Spleen (tissue), 13 donors: ENCODE measurements at places on chromosomes 4 and X. TPM values are rescaled to one million over a fixed set of nuclear protein-coding genes. Genes with fewer than 3 reads are reported as not detected.

- H3K4me1 ChIP-seq = peaks cover 11% of the 10 kb centered on the region
- H3K36me3 ChIP-seq = no peaks in the 10 kb centered on the region
- H3K4me3 ChIP-seq = no peak overlapping the region
- peak overlapping the region; percentile 54 for H3K27ac ChIP-seq
- no peaks in the 10 kb centered on the region for H3K27me3 ChIP-seq
Measured at GRCh38 chr4:3644849-3645627, 112.8 kb upstream of the LRPAP1 start.

GRCh38 chr4:156686120-156686519 lies 285.5 kb downstream of the PDGFC start:
- no peak overlapping the region for H3K27ac ChIP-seq
- no peak overlapping the region for H3K4me3 ChIP-seq
- no peaks in the 10 kb centered on the region for H3K27me3 ChIP-seq
- no peak for DNase-seq

GRCh38 chr4:136935305-136935704 lies 597.0 kb downstream of the PCDH18 start:
- no peak for DNase-seq
- H3K27ac ChIP-seq = no peak overlapping the region
- H3K36me3 ChIP-seq = no peaks in the 10 kb centered on the region
- H3K4me3 ChIP-seq = no peak overlapping the region
- no peaks in the 10 kb centered on the region for H3K4me1 ChIP-seq

DNA sequence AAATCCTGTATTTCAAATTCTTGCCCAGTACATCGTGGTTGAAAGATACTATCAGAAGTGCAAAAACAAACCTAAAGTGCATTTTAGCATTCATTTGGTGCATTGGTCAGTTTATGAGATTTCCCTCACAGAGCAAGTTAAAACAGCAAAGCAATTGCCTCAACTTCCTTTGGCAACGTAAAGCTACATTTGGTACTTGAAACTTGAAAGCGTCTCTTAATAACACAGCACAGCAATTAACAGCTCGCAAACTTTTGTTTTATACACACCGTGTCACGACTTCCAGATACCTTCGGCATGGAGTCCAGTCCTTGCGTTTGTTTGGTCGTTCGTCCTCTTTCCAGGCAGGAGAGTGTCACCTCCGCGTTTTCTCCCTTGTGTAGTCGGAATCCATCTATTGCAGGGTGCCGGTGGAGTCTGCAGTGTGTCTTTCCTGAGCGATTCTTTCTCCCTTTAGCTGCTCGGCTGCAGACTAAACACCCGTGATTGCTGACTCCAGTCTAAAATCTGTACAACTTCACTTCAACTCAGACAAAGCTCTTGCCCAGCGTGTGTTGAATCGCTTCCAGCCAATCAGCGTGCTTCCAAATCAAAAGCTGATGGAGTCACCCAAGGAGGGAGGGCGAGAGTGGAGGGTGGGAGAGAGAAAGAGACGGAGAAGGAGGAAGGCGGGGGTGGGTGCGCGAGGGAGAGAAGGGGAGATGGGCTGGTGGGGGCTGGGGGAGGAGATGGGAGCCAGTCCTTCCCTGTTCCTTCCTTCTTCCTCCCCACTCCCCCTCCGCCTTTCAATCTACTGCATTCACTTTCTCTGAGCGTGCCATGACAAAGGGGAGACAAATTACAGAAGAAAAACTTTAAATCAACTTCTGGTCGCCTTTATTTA lies at the start of gene PCDH18:
Gene PCDH18 (minus strand): TSS at position 509 of the 883 bp plus-strand sequence. CDS start 406 bp downstream, at position 103.
- no peak for DNase-seq
- H3K4me3 ChIP-seq = peak within 1 kb of the TSS; percentile 34
- peaks cover 9% of the 10 kb centered on the region for H3K4me1 ChIP-seq
- no peaks in the 10 kb centered on the region for H3K36me3 ChIP-seq

GRCh38 chr4:128930051-128930450 lies 120.6 kb downstream of the JADE1 start:
- no peak overlapping the region for H3K27ac ChIP-seq
- peaks cover 14% of the 10 kb centered on the region for H3K36me3 ChIP-seq
- no peaks in the 10 kb centered on the region for H3K27me3 ChIP-seq
- DNase-seq = no peak
- H3K4me3 ChIP-seq = no peak overlapping the region

DNA sequence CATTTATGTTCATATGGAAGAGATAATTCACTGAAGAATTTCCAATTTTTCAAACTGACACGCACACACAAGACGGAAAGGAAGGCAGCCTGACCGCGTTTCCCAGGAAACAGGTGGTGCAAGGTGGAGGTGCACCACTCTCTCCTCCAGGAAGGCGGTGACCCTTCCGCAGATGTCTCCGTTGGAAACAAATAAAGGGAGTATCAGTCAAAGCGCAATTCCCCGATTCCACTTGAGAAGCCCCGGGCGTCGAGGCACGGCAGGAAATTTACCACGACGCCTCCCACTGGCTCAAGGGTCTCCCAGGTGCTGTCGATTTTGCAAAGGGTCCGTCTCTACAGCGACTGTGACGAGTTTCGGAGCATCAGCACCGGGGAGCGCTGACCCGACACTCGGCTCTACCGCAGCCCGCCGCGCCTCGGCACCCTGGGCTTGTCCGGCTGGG lies 770 bp upstream of the TIGD2 start:
- H3K4me3 ChIP-seq = peak overlapping the region; percentile 55
- H3K27me3 ChIP-seq = peaks cover 21% of the 10 kb centered on the region
- no peak for DNase-seq
- H3K4me1 ChIP-seq = peaks cover 6% of the 10 kb centered on the region

DNA sequence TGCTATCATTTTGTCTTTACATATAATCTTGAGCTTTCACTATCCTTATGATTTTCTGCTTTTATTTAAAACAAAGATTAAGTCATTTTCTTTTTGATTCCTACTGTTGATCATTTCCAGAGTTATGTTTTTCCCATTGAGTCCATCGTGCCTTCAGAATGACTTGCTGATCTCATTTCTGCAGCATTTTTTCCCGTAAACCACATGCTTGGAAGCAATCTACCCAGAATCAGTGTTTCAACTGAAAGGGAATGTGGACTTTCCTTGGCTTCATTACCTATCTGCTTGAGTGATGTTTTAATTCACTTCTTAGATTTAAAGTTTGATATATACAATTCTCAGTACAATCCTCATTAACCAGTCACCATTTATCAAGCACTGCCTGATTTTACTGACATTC lies 192.4 kb upstream of the FSTL5 start:
- H3K27ac ChIP-seq = no peak overlapping the region
- no peaks in the 10 kb centered on the region for H3K36me3 ChIP-seq
- DNase-seq = no peak

DNA sequence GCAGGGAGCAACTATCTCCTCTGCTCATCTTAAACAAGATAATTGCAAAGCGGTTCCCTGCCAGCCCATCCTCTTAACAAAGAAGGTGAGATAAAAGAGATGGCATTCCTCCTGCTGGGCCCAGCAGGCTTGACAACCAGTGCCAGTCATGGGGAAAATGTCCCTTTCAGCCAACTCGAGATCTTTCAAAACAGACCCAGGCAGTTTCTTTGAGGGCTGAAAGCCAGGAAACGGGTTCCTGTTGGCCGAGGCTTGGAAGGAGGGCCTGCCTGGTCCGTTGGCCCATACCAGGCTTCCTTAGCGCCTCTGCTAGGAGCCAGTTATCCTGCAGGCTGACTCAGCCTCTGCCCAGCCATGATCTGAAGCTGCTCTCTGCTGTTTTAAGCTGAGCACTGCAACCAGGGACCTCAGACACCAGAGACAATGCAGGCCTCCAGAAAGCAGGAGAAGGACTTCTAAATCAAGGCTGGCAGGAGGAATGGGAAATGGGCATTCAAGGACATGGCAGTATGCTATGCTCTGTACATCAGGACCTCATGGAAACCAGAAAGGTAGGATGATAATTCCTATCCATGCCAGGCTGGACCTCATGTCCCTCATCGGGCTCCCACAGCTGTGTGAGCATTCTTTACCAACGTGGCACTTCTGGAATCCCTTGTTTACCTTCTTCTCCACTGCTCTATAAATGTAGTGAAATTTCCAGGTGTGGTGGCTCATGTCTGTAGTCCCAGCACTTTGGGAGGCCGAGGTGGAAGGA lies 42.4 kb upstream of the SLC2A9 start:
- H3K27ac ChIP-seq = no peak overlapping the region
- H3K4me3 ChIP-seq = no peak overlapping the region
- H3K4me1 ChIP-seq = peaks cover 7% of the 10 kb centered on the region

GRCh38 chr4:140004922-140005627 lies 148.9 kb downstream of the MAML3 start:
- H3K36me3 ChIP-seq = no peaks in the 10 kb centered on the region
- H3K27me3 ChIP-seq = no peaks in the 10 kb centered on the region
- no peak overlapping the region for H3K27ac ChIP-seq
- H3K4me1 ChIP-seq = no peaks in the 10 kb centered on the region
- H3K4me3 ChIP-seq = no peak overlapping the region

Gene OPRPN
- polyA plus RNA-seq = not detected

GRCh38 chrX:53281963-53282695 lies 745 bp upstream of the IQSEC2 start:
- H3K27me3 ChIP-seq = no peaks in the 10 kb centered on the region
- no peak overlapping the region for H3K4me3 ChIP-seq
- peaks cover 43% of the 10 kb centered on the region for H3K4me1 ChIP-seq
- DNase-seq = no peak

GRCh38 chr4:73576381-73576780 lies 43.9 kb downstream of the RASSF6 start:
- H3K27ac ChIP-seq = no peak overlapping the region
- no peaks in the 10 kb centered on the region for H3K4me1 ChIP-seq
- H3K27me3 ChIP-seq = no peaks in the 10 kb centered on the region
- H3K4me3 ChIP-seq = no peak overlapping the region
- DNase-seq = no peak

DNA sequence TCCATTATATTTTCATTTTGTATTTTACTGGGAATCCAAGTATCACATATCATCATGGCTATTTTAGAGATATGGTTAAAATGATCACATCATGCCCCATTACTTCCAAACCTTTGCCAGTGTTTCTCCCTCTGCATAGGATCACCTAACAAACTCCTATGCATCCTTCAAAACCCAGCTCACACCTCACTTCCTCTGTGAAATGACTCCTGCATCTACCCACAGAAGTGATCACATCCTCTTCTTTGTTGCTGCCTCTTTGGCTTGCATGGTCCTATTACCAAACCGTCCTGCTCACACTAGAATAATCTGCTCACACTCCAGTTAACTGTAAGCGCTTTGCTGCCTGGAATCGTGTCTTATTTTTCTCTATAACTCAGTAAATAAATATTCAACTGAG lies 74.7 kb upstream of the C4orf50 start:
- H3K36me3 ChIP-seq = no peaks in the 10 kb centered on the region
- DNase-seq = no peak
- peaks cover 28% of the 10 kb centered on the region for H3K27me3 ChIP-seq
- no peak overlapping the region for H3K27ac ChIP-seq
